Subcutaneous preadipocyte (primary cell): ENCODE measurements at places on chromosomes 2 and 18. TPM values are rescaled to one million over a fixed set of nuclear protein-coding genes. Genes with fewer than 3 reads are reported as not detected.

Gene ZSWIM2
- not detected in 2 replicates for total RNA-seq

Gene GKN1
- not detected in 2 replicates for total RNA-seq

Gene TGFA
- not detected in 2 replicates for total RNA-seq

Gene ANTXR1
- 24.6 and 29.5 TPM in 2 replicates for total RNA-seq

Gene ABCG5
- not detected in 2 replicates for total RNA-seq

Gene SLC19A3
- 1.4 and 1.8 TPM in 2 replicates for total RNA-seq

Gene LYPD6B
- not detected in 2 replicates for total RNA-seq

Gene LRATD1
- 0.37 and 1.2 TPM in 2 replicates for total RNA-seq

Gene TUBA4B
- not detected in 2 replicates for total RNA-seq

Gene GPR75
- total RNA-seq = 1.8 and 4.1 TPM in 2 replicates

Gene CROCC2
- total RNA-seq = 0.20 and 0.37 TPM in 2 replicates

Gene RFX8
- total RNA-seq = 38.2 and 46.7 TPM in 2 replicates

Gene EGR4
- total RNA-seq = not detected in 2 replicates
